Globus pallidus (tissue), 1 donor: ENCODE measurements at places on chromosomes 2 and 18.

DNA sequence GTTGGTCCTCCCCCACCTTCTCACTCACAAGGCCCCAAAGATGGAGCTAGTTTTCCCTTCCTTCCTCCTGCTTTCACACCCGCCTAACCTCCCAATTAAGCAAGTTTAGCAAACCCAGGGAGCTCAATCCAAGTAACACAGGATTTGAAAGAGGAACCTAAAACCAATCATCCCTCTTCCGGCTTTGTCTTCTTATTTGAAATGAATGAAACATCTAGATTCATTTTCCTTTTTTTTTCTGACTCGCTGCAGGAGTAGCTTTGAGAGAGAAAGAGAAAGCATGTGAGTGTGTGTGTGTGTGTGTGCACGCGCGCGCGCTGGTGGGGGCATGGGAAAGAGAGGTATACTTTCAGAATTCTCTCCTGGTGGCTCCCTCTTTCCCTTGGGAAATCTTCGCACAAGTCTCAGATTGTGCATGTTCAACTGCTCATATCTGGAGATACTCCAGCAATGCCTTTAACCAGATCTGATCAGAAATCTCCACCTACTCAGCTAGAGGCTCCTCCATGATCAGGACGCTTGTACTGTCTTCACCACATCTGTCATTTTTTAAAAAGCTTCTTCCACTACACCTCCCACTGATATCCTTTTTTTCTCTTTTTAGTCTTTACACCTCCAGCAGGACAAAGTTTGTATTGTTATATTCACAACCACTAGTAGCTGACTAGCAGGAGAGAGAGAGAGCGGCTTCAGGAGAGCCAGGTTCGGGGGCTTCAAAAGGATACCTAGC lies 1.7 kb downstream of the SLC8A1 start:
- DNase-seq = peak; percentile 41

DNA sequence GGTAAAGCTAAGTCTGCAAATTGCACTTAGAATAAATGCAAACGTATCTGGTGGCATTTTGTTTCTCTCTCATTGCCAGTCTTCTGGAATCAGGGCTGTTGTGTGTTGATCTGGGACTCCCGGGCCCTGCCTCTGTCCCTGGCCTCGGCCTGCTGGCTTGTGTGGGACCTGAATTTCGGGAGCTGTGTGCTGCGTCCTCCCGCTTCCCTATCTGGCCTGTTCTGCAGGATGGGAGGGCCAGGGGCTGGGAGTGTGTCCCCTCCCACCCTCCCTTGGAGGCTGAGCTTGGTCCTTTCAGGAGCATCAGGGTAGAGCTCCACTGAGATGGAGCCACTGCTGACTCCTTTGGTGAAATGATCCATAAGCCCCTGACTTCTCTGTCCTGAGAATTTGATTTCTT lies 118.5 kb downstream of the ACKR3 start:
- DNase-seq = no peak

GRCh38 chr2:129193961-129194360 lies 785.5 kb upstream of the RAB6C start:
- DNase-seq = no peak

GRCh38 chr2:48221846-48222516 lies 308.0 kb upstream of the STON1 start:
- DNase-seq = no peak

DNA sequence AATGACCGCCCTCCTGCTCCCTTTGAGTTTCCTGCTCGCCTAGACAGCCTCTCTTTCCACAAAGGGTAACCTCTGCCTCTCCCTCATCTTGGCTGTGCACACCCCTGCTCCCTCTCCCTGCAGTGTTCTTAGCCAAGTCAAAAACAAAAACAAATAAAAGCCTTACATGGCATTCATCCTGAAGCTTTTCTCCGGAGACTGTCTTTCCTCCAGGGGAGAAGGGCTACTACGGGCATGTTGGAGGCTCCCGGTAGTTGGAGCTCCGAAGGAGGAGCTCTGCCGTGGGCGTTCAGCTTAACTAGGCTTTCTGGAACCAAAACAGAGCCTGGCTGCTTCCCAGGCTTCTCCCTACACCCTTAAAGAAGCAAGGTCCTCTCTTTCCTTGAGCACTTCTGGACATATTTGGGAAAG lies 104.2 kb downstream of the TPGS2 start:
- peak; percentile 11 for DNase-seq

DNA sequence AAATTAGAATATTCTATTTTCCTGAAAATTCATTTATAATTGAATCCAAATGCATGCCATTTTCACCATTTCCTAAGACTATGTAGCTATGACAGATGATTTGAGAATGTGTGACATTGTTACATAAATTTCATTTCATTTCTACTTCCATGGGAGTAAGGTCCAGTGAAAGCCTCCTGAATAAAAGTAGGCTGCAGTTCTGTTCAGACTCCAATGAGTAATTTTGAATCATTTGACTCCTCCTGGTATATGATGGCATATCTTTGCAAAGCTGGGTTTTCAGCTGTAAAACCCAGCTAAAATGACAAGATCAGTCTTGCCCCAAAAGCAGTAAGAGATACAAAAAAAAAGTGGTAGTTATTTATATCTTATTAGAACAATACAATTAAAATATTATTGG lies 101.0 kb upstream of the DNAJC10 start:
- no peak for DNase-seq

DNA sequence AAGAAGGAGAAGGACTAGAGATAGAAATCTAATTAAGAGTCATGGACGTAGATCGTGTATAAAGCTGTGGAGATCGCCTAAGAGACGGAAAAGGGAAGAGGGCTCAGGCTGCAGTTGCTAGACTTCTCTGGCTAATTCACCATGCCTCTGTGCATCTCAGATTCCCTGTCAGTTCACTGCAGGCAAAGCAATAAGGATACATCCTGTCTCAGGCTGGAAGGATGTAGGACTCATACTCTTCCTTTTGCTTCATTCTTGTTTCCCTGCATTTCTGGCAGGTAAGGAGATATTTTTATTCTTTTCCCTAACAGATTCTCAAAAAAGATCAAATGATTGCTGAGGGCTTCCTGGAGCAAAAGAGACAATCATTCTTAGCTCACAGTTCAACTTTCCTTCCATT lies 112.5 kb downstream of the AP1S3 start:
- peak; percentile 2 for DNase-seq

GRCh38 chr2:127859712-127860085 lies 1.7 kb upstream of the POLR2D start:
- no peak for DNase-seq

GRCh38 chr2:200221055-200221955 lies 85.2 kb upstream of the SPATS2L start:
- no peak for DNase-seq
